H4 (cell line): ENCODE measurements at places on chromosomes 16 and 17. TPM values are rescaled to one million over a fixed set of nuclear protein-coding genes. Genes with fewer than 3 reads are reported as not detected.

DNAH2 gene
- total RNA-seq: 0.10 and 0.12 TPM in 2 replicates

CDH1 gene
- not detected in 2 replicates for total RNA-seq

CDIP1 gene
- 5.4 and 8.0 TPM in 2 replicates for total RNA-seq

DNA sequence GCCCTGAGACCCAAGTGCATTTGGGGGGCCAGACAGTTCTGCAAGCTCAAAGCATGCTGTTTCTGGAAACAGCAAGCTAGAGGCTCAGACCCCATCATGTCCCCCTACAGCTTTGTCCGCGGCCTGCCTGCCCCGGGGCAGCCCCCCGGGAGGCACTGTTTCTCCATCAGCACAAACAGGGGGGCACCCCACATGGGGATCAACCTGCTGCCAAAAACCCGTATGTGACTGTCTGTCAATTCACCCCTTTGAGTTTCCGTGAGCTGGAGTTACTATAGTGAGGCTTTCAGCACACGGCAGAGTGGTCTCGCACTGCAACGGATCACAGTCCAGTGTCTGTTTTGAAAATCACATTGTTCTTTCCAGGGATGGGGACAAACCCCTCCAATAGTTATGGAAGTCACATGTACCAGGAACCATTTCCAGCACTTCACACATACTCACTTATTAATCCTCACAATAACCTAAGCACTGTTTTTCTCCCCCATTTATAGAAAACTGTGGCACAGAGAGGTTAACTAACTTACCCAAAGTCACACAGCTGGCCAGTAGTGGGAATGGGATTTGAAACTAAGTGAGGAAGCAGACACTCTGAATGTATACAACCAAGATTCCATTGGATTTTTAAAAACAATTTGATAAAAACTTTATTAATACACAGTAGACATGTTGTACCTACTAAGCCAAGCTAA is 269.0 kb downstream of the C16orf95 start:
- no peak for DNase-seq

GRCh38 chr17:31622500-31622899 is 231.0 kb downstream of the RAB11FIP4 start:
- DNase-seq: no peak

DNA sequence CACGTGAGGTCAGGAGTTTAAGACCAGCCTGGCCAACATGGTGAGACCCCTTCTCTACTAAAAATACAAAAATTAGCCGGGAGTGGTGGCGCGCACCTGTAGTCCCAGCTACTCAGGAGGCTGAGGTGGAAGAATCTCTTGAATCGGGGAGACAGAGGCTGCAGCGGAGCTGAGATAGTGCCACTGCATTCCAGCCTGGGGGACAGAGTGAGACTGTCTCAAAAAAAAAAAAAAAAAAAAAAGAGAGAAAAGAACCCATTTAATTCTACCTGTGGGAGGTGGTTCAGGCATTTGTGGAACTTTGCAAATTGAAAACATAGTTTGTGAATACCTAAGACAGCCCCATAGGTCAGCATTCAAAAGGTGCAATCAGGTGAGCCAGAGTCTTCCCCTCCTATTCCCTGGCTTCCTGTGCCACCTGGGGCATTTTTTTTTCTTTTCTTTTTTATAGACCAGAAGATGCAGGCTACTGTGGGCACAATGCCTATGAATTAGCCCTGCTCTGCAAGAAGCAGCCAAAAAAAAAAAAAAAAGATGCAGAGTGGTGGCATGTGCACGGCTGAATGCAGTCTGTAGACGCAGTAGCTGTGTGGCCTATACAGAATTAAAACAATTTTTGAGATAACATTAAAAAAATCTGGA is 9.1 kb upstream of the SOCS3 start:
- no peak for DNase-seq
